ENCODE measurements at places on chromosomes 1 and 21.
A peak's percentile ranks its signal among the peaks of the same experiment; 100 is the strongest.

DNA sequence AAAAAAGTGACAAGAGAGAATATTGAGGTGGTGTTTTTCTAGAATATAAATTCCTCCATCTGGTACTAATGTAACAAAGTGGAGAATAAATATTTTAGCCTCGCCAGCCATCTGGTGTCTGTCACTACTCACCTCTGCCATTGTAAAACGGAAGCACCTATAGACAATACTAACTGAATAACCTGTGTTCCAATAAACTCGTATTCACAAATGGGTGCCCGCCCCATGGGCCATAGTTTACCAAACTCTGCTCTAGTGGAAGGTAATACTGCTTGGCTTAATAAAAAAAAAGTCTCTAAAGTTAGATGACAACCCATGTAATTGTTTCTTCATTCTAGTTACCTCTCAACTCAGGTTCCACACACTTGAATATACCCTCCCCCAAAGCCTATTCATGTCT is 8.1 kb downstream of the MIS18A start:
- no peak for DNase-seq

DNA sequence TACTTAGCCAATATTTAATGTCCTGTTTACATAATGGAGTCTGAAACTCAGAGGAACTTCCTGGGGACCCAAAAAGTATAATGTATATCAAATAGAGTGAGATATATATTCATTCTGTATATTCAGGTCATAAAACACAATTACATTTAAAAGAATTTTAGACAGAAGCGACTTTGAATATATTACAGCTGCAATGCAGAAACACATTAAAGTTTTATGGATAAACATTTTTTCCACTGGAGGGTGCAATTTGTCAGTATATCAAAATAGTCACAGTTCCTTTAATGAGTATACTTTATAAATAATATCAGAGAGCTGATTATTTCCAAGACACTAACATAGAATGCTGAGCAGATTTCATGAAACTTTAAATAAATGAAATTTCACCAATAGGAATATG is 43.9 kb upstream of the CRB1 start:
- DNase-seq: peak; percentile 34

DNA sequence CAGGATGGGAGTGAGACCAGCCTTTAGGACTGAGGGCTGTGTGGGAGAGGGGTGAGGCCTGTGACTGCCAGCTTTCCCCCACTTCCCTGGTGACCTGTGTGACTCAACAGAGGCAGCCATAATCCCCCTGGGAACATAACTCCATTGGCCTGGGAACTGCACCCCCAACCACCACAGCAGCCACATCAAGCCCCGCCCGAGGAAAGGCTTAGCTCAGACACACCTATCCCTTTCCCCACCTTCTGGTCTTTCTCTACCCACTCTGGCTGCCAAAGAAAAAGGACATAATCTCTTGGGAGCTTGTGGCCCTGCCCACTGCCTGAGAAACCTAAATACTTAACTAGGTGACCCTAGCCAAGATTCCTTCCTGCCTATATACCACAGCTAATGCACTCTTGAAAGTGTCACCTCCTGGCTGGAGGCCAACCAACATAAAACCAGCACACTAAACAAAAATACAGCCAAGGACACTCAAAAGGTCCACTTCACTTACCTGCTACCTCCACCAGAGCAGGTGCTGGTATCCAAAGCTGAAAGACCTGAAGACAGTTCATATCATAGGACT is 406.6 kb upstream of the CAMK1G start:
- DNase-seq: no peak

- DNase-seq: no peak
Measured at GRCh38 chr21:18350216-18350615, 53.4 kb downstream of the TMPRSS15 start.
